ENCODE measurements at places on chromosomes 4 and X.

DNA sequence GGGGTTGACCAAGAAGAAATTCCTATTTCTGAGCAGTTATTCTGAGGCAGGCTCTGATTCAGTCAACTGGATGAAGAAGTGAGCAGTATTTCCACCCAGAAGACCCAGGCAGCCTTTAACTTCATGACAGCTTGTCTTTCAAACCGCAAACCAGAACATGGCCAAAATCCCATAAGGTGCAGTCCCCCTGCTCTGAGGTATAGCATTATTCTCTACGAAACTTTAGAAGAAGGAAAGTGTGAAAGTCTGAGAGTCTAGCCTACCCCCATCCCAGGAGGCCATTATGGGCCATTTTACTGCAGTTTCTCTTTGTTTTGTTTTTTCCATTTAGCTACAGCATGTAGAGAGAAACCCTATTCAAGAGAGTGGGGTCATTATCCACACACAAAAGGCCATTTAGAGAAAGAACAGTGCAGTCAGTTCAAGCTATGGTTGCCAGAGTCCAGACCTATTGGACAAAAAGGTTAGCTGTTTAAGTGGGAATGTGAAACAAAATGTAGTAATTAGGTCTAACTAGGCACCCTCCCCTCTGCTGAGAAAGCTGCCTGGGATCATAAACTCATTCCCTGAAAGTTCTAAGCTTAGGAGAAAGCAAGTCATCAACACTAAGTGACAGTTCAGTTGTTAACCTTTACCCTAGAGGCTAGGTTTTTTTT lies 52.1 kb upstream of the RASGEF1B start:
- DNase-seq, result no peak

GRCh38 chr4:79907001-79907400 lies 166.0 kb downstream of the ANTXR2 start:
- no peak for DNase-seq

- DNase-seq, result no peak
These were observed 3.1 kb upstream of the SH3TC1 start for GRCh38 chr4:8195841-8196458.

DNA sequence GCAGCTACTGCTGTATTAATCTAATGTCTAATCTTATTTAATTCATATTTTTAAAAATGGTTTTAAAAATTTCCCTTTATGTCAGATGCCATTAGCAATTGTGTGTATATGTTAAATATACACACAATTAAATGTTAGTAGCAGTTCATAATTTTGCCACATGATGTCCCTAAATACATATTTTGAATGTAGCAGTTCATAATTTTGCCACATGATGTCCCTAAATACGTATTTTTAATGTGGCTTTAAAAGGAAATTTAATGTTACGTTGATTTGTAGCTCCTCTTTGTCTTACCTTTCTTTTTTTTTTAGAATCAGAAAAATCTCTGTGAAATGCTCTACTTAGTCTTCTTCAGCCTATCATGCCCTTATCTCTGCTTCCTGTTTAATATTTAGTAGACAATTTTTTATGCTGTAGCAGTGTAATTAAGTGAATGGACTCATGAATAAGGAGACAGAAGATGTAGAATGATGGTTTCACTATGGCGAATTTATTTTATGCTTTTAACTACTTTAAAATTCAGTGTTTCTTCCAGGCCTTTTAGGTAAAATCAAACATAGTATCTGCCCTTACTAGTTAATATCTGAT lies 26.1 kb downstream of the RBM46 start:
- no peak for DNase-seq

GRCh38 chrX:115339441-115340025 lies 50.0 kb downstream of the LUZP4 start:
- no peak for DNase-seq

DNA sequence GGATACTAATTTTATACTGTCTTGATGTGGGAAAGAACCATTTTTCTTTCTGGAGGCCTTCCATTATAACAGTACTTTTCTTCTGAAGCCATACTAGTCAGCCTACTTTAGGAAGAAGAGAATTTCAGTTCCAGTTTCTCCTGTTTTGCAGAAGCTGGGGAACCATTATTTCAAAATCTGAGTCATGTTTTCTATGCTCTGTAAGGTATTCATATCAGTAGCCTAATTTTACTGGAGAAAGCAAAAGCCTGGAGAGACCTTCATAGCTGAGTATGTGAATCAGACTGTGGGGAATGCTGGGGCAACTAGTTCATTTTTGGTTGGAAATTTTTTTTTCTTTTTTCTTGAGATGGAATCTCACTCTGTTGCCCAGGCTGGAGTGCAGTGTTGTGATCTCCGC lies 22.4 kb downstream of the AFF1 start:
- DNase-seq, result no peak

Measured in NCI-H187 treated with DMSO at 0.1 percent for 48 hours (cell line).